ENCODE measurements at places on chromosomes 16 and 17.

DNA sequence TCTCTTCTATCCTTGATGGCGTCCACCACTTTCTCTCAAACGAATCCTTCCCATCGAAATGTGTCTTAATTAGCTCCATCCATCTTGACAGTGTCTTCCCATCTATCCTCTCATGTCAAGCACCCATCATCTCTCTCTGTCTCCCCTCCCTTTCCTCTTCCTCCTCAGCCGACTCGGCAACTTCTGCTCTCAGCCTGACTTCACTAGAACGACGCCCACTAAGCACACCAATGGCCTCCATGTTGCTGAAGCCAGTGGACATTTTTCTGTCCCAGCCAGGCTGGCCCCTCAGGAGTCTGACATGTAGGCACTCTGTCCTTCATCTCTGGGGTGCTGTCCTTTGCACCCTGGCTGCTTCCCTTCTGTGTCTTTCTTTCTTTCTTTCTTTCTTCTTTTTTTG, 2.5 kb upstream of the SPATA20 start:
- no peaks in the 10 kb centered on the region for H3K36me3 ChIP-seq
- no peak for DNase-seq
- H3K4me3 ChIP-seq, result peak overlapping the region; percentile 85
- peaks cover 22% of the 10 kb centered on the region for H3K4me1 ChIP-seq
- peaks cover 9% of the 10 kb centered on the region for H3K27me3 ChIP-seq
- no peak overlapping the region for H3K27ac ChIP-seq

DNA sequence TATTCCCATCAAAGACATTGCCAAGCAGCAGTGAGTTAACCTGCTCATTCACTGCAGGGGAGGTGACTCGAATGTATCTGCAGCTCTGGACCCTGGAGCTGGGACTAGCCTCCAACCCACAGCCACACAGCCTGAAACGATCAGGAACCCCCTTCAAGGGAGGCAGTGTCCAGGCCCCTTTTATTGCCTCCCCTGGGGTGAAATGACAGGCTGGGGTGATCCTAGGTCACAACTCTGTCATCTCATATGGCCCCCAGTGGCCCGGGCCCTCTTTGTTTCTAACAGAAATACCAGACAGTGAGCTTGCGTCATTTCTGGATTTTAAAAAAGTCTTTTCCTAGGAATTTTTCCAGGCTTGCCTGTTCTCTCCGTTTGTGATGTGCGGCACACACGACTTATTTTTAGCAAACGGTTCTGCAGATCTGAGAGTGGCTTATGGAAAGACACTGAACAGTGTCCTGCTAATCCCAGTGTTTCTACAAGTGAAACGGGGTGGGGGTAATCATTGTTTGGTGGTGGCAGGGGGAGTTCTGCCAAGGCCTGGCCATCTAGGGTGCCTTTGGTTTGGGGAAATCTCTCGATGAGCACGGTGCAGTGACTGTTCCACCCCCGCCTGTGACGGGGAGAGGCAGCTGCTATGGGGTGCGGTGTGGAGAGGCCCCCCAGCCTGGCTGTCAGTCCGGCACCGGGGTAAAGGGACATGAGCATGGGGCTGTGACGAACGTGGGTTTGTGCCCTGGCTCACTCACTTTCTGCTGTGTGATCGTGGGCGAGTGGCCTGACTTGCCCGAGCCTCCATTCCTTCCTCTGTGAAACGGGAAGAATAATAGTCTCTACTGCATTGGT, 27.2 kb downstream of the NAGPA start:
- H3K4me1 ChIP-seq, result no peaks in the 10 kb centered on the region
- no peak overlapping the region for H3K27ac ChIP-seq
- H3K36me3 ChIP-seq, result no peaks in the 10 kb centered on the region
- H3K4me3 ChIP-seq, result no peak overlapping the region

- H3K36me3 ChIP-seq, result peaks cover 93% of the 10 kb centered on the region
- peak overlapping the region; percentile 7 for H3K4me3 ChIP-seq
- no peak for DNase-seq
- peaks cover 2% of the 10 kb centered on the region for H3K27me3 ChIP-seq
Measured at GRCh38 chr17:82947051-82947991, 107.5 kb upstream of the ZNF750 start.

DNA sequence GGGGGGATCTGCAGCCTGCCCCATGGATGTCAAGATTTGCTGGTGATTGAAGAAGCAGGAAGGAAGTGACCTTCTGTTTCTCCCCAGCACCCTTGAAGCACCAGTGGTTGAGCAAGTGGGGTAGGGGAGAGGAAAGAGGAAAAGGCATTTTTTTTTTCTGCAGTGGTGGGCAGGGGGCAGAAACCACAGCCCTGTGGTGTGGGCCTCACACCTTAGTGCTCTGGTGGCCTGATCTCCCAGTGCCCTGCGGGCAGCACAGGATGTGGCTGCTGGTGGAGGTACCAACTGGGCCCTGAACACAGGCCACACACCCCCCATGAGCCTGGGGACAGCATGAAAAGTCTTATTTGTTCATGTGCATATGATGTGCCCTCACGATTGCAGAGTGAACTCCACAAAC, 7.1 kb downstream of the ITGAD start:
- no peak for DNase-seq
- H3K27me3 ChIP-seq, result no peaks in the 10 kb centered on the region
- no peaks in the 10 kb centered on the region for H3K36me3 ChIP-seq
- no peak overlapping the region for H3K4me3 ChIP-seq
- no peaks in the 10 kb centered on the region for H3K4me1 ChIP-seq
- H3K27ac ChIP-seq, result no peak overlapping the region

DNA sequence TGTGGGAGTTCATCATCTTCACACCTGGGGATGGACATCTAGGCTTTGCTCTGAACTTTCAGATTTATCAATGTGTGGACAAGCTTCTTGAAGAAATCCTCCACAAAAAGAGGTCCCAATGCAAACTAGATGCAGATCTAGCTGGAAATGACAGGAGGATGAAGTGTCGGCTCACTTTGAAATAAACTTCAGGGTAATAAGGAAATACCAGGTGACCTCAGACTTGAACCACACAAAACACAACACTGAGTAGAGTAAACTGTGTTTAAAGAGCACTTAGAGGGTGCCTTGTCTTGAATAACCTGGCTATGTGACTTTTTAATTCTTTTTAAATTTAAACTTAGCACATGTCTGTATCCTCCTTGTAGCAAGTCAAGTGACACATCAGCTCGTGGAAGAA, 27.2 kb upstream of the TEKT3 start:
- H3K27me3 ChIP-seq, result no peaks in the 10 kb centered on the region
- no peak overlapping the region for H3K4me3 ChIP-seq
- no peak overlapping the region for H3K27ac ChIP-seq
- DNase-seq, result no peak

DNA sequence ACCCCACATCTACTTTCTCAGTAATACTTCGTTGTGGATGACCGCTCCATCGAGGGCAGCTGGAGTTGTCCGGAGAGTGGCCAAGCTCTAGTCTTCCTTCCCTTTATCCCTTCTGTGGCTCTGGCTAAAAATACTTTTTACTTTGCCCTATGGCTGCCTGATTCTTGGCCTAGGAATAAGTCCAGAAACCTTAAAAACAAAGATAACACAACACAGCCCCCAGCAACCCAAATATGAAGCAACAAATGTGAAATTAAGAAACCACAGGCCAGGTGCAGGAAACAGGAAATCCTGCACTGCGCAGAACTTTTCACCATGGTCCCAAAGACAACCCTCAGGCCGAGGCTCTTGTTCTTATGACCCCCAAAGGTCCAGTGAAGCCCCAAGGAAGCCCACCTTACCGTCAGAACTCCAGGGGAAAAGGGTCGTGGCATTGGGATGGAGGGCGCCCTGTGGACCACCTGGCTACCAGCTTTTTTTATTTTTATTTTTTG, 26.0 kb downstream of the TK2 start:
- H3K36me3 ChIP-seq, result peaks cover 10% of the 10 kb centered on the region
- no peaks in the 10 kb centered on the region for H3K27me3 ChIP-seq
- no peak overlapping the region for H3K27ac ChIP-seq
- no peak overlapping the region for H3K4me3 ChIP-seq

DNA sequence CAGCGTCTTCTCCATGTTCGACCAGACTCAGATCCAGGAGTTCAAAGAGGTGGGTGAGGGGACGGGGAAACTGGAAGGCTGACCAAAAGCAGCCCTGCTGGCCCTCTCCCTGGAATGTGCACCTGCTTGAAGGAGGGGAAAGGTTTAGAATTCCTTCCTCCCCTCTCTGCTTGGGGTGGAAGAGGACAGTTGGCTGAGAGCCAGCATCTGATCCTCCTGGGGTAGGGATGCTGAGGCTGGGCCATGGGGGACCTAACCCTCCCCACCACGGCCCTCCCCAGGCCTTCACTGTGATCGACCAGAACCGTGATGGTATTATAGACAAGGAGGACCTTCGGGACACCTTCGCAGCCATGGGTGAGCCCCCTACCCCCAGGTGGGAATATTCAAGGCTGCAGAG, 1.3 kb downstream of the MYL11 start:
- peaks cover 45% of the 10 kb centered on the region for H3K4me1 ChIP-seq
- no peak for DNase-seq
- H3K27me3 ChIP-seq, result no peaks in the 10 kb centered on the region
- H3K36me3 ChIP-seq, result peaks cover 3% of the 10 kb centered on the region
- H3K27ac ChIP-seq, result no peak overlapping the region

DNA sequence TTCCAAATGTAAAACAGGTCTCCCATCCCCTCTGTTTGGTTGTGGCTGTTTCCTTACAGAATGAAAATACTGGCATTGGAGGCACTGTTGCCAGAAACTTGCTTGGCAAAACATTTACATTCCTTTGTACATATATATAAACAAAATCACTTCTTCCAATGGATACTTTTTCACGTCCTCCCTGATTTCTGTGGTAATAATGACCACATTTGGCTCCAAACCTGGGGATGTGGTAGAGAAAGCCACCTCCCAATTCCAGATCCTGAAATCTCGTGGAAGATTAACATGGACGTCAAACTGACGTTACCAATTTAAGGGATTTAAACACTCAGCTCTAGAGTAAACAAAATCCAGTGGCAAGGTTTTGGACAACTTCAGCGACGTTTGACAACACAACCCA, 370.8 kb upstream of the ZFHX3 start:
- no peak overlapping the region for H3K27ac ChIP-seq
- no peak for DNase-seq
- no peak overlapping the region for H3K4me3 ChIP-seq

DNA sequence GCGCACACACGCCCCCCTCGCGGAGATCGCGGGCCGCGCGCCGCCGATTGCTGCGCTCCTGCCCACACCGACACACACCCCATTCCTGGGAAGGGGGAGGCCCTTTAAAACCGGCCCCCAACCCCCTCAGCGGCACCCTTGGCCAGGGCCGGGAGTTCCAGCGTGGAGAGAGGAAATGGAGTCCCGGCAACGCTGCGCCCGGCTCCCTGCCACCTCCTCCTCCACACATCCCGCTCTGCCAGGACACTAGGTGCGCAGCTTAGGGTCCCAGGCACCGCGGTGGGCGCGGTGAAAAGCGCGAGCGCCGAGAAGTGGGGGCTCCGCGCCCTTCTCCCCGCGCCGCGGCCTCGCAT, 397 bp downstream of the CDC42EP4 start:
- no peak for DNase-seq
- peak overlapping the region; percentile 95 for H3K4me3 ChIP-seq
- H3K4me1 ChIP-seq, result peaks cover 23% of the 10 kb centered on the region

DNA sequence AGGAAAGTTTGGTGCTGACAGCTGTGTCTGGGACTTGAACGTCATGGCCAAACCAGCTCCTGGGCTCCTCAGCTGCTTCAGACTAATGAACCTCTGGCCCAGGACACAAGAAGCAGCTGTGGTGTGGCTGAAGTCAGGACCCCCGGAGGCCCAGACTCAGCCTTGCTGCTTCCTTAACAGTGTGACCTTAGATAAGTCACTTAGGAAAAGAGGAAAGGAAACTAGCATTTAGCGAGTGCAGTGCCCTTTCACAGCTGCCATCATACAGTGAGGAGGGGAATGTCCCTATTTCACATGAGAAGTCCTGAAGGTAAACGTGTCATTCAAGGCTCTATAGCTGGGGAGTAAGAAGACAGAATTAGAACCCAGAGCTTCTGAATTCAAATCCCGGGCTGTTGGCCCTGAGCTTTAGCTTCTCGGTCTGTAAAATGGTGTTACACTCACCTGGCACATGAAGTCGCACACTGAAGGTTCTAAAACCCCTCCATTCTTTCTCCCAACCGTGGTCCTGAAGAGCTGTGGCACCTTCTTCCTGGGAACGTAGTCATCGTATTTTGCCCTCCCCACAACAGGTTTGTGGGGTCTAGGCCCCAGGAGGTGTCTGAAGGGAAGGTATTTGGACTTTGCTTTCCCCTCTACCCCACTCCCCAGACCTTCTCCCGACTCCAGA, 910 bp upstream of the RAMP2 start:
- peaks cover 28% of the 10 kb centered on the region for H3K4me1 ChIP-seq
- H3K27me3 ChIP-seq, result peaks cover 52% of the 10 kb centered on the region

DNA sequence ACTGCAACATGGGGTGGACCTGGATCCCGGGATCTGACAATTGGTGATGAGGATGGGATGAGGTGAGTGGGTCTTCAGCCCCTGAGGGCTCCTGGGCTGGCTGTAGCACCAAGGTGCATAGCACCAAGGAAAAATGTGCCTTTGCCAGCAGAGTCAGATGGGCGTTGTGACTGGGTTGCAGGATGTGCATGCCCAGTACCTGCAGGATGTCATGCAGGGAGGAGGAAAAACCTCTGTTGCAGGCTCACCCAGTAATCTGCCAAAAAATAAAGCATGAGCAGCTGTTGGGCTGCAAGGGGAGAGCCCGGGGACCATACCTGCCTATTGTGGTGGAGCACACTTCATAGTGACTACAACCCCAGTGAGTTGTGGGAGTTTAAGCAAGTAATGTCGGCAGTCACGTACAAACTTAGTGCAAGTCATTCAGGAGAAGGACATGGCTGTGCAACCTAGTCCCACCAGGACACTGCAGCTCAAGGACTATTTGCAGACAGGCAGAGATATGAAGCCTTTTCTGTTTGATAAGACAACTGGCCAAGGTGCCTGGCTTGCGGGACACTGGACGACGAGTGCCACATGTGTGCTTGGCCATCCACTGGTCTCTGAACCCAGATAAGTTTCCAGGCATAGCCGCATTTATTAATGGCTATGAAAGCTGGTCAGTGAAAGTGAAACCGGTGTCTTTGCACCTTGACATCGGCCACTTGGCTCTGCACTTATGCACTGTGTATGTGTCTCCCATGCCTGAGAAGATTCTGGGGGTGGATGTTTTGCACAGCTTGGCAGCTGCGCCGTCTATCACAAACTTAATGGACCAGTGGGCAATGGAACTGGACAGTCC, 499.8 kb downstream of the KCNJ2 start:
- H3K36me3 ChIP-seq, result no peaks in the 10 kb centered on the region
- H3K4me3 ChIP-seq, result no peak overlapping the region
- peaks cover 13% of the 10 kb centered on the region for H3K4me1 ChIP-seq
- DNase-seq, result no peak
- peak overlapping the region; percentile 13 for H3K27ac ChIP-seq
